Naive thymus-derived CD8-positive, alpha-beta T cell (primary cell): ENCODE measurements at places on chromosomes 5 and 9.

GRCh38 chr5:158236511-158237335, 377.8 kb upstream of the CLINT1 start:
- H3K4me1 ChIP-seq: peaks cover 19% of the 10 kb centered on the region
- H3K36me3 ChIP-seq: no peaks in the 10 kb centered on the region
- DNase-seq: no peak

DNA sequence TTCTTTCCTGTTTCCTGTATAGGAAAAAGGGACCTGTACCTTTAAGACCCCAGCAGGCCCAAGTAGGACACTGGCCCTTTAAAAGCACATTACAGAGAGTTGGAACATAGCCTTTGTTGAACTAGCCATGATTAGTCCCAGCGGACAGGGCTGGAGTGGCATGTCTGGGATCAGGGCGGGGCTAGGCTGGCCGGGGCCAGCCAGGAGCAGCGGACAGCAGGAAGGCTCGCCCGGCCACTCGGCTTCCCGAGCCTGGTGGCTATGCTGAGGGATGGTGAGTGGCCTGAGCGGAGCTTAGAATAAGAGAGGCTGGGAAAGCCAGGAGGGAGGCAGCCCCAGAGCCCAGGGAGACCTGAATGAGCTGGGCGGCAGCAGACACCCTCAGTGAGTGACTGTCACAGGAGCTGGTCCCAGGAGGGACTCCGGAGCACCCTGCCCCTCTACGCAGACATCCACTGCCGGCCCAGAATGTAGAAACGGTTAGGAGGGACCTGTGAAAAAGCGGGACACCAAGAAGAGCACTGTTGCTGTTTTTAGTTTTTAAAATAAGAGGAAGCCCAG, 92.1 kb downstream of the DAB2IP start:
- no peak overlapping the region for H3K27ac ChIP-seq
- peaks cover 2% of the 10 kb centered on the region for H3K27me3 ChIP-seq
- peaks cover 15% of the 10 kb centered on the region for H3K4me1 ChIP-seq
- no peaks in the 10 kb centered on the region for H3K36me3 ChIP-seq
- DNase-seq: no peak

DNA sequence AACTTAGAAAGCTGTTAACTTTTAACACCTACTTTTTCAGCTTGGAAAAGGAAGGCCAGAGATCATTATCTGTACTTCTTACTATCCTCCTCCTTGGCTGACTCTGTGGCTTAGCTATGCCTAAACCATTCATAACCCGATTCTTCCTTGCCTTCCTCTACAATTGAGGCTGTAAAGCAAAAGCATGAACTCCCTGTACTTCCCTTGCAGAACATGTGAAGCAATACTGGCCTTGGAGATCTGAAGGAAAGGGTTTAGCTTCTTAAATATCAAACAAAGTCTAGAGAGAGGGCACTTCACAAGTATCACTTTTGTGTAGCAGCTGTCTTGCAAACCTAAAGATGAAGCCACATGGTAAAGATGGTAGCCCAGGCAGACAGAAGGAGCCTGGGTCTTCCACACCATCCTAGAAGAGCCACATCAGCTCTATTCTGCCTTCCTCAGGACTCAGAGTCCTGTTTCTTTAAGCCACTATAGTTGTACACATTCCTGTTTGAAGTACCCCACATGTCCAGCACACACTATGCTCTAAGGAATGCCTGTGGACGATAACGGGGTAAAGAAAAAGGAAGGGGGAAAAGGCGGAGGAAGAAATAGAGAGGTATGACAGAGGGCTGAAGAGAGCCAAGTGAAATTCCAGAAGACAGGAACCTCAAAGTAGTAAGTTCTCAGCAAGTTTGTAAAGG, 169.2 kb downstream of the SLIT3 start:
- H3K27me3 ChIP-seq: no peaks in the 10 kb centered on the region
- no peaks in the 10 kb centered on the region for H3K4me1 ChIP-seq
- no peak overlapping the region for H3K4me3 ChIP-seq
- no peak overlapping the region for H3K27ac ChIP-seq
- H3K36me3 ChIP-seq: no peaks in the 10 kb centered on the region
- no peak for DNase-seq

DNA sequence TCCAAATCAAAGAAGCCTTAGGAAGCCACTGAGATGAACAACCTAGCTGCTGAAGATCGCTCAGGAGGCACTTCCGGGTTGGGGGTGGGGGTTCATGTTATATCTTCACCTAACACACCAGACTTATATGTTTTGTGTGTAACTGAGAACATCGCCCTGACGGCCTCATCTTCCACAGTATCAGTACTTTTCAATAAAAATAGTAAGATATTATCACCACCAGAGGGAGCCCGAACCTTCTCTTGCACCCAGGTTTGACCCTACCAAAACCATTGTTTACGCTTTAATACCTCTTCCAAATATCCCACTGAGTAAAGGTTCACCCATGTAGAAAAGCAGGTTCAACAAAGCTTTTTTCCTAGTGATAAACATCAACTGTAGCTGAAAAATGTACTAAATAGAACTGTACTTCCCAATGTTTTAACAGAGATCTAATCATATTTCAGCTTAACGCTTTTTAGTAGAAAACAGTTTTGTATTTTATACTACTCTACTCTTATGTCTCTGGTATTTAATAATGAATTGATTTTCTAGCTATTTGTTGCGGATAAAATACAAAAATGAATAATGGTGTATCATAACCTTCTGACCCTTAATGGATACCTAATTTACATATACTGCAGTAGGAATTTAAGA, 244.0 kb downstream of the EPB41L4A start:
- no peaks in the 10 kb centered on the region for H3K4me1 ChIP-seq
- no peaks in the 10 kb centered on the region for H3K36me3 ChIP-seq
- H3K27me3 ChIP-seq: peaks cover 1% of the 10 kb centered on the region
- peak; percentile 36 for DNase-seq
- H3K4me3 ChIP-seq: no peak overlapping the region

GRCh38 chr9:123339666-123340510, 16.1 kb upstream of the CRB2 start:
- no peaks in the 10 kb centered on the region for H3K27me3 ChIP-seq
- no peaks in the 10 kb centered on the region for H3K36me3 ChIP-seq
- H3K27ac ChIP-seq: peak overlapping the region; percentile 94
- peaks cover 85% of the 10 kb centered on the region for H3K4me1 ChIP-seq
- peak overlapping the region; percentile 93 for H3K4me3 ChIP-seq

DNA sequence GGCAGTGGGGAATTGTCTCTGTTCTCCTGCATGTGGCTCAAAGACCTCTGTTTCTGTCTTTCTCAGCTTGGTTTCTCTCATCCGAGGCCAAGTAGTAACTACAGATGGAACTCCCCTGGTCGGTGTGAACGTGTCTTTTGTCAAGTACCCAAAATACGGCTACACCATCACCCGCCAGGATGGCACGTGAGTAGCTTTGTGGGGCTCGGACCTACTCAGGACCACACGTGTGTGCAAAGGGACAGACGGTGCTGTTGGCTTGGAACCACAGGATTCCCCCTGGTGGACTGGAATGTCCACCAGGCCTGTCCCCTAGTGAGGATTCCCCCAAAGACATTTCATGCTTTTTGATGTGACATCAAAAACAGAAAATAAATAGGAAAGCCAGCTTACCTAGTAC, 96.3 kb upstream of the WWC1 start:
- no peak for DNase-seq
- H3K36me3 ChIP-seq: no peaks in the 10 kb centered on the region

- DNase-seq: no peak
- H3K4me1 ChIP-seq: no peaks in the 10 kb centered on the region
- no peak overlapping the region for H3K4me3 ChIP-seq
- H3K27ac ChIP-seq: no peak overlapping the region
- no peaks in the 10 kb centered on the region for H3K36me3 ChIP-seq
- no peaks in the 10 kb centered on the region for H3K27me3 ChIP-seq
Observed at GRCh38 chr9:13411791-13412190, 132.3 kb upstream of the MPDZ start.

DNA sequence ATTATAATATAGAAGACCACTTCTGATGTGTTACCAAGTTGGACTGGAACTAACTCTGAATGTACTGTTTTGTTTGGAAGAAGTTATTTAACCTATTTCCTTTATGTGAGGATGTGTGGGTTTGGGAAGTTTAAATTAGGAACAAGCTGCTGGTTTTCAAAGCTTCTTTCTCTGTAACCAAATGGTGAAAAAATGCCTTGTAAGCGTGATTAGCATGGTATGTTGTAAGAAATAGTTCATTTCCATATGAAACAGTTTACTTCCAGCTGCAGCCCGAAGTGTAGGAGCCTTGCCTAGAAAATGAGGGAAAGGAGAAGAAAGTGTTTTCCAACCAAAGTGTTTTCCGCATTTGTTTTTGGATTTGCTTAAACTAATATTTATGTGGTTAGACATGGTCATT, 36.0 kb downstream of the TTC1 start:
- H3K4me1 ChIP-seq: peaks cover 1% of the 10 kb centered on the region
- no peaks in the 10 kb centered on the region for H3K27me3 ChIP-seq
- H3K27ac ChIP-seq: no peak overlapping the region
- peaks cover 82% of the 10 kb centered on the region for H3K36me3 ChIP-seq
- DNase-seq: no peak

DNA sequence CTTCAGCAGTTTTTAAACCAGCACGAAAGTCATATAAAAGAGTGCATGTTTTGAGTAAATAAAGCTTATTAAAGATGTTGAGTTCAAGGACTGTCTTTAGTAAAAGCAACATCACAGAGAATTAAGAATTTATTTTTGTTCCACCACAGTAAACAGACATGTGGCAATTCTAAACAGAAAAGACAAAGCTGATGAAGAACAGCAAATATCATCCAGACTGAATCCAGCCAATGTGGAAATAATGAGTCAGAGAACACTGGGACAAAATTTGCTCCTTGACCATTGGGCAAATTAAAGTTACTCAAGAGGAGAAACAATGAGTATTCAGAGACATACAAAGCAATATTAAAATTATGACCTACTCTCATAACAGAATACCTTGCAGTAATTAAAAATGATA, 28.8 kb downstream of the OR2K2 start:
- no peaks in the 10 kb centered on the region for H3K36me3 ChIP-seq
- peaks cover 7% of the 10 kb centered on the region for H3K27me3 ChIP-seq
- peaks cover 3% of the 10 kb centered on the region for H3K4me1 ChIP-seq

- no peak overlapping the region for H3K4me3 ChIP-seq
- H3K27me3 ChIP-seq: peaks cover 10% of the 10 kb centered on the region
- DNase-seq: no peak
Observed at GRCh38 chr5:148201151-148201550, 1.7 kb upstream of the SPINK6 start.

GRCh38 chr5:50476549-50476948, 35.5 kb upstream of the EMB start:
- no peaks in the 10 kb centered on the region for H3K27me3 ChIP-seq
- peaks cover 6% of the 10 kb centered on the region for H3K4me1 ChIP-seq
- DNase-seq: no peak
- no peak overlapping the region for H3K4me3 ChIP-seq
- no peaks in the 10 kb centered on the region for H3K36me3 ChIP-seq
- no peak overlapping the region for H3K27ac ChIP-seq

GRCh38 chr9:976943-977837, 735 bp downstream of the DMRT3 start:
- DNase-seq: no peak
- H3K4me3 ChIP-seq: no peak overlapping the region
- peaks cover 64% of the 10 kb centered on the region for H3K27me3 ChIP-seq
- H3K27ac ChIP-seq: no peak overlapping the region
- H3K4me1 ChIP-seq: peaks cover 3% of the 10 kb centered on the region

GRCh38 chr5:91598216-91598615, 215.1 kb upstream of the ARRDC3 start:
- H3K4me3 ChIP-seq: no peak overlapping the region
- no peaks in the 10 kb centered on the region for H3K4me1 ChIP-seq
- no peaks in the 10 kb centered on the region for H3K36me3 ChIP-seq
- no peaks in the 10 kb centered on the region for H3K27me3 ChIP-seq
- no peak for DNase-seq

GRCh38 chr9:107813287-107813686, 323.7 kb upstream of the KLF4 start:
- H3K27ac ChIP-seq: no peak overlapping the region
- H3K36me3 ChIP-seq: no peaks in the 10 kb centered on the region
- no peak for DNase-seq

- H3K4me1 ChIP-seq: peaks cover 3% of the 10 kb centered on the region
- no peak overlapping the region for H3K27ac ChIP-seq
- no peak for DNase-seq
- H3K36me3 ChIP-seq: no peaks in the 10 kb centered on the region
- peaks cover 6% of the 10 kb centered on the region for H3K27me3 ChIP-seq
Observed at GRCh38 chr9:77512876-77513275, 135.2 kb downstream of the GNA14 start.

- H3K27ac ChIP-seq: no peak overlapping the region
- no peaks in the 10 kb centered on the region for H3K4me1 ChIP-seq
- no peaks in the 10 kb centered on the region for H3K36me3 ChIP-seq
- no peak overlapping the region for H3K4me3 ChIP-seq
- H3K27me3 ChIP-seq: no peaks in the 10 kb centered on the region
Observed at GRCh38 chr5:81878333-81878732, 93.5 kb upstream of the ATG10 start.

DNA sequence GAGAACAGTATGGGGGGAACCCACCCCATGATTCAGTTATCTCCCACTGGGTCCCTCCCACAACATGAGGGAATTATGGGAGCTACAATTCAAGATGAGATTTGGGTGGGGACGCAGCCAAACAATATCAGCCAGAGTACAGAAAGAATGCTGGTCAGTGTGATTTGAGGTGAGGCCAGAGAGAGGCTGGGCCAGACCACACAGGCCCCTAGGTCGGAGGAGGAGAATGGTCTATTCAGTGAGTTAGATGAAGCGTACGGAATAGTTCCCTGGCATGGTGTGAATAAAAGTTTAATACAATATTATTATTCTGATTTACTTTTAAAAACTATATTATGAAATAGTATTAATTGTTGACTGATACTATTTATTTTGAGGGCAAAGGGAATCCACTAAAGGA, 39.7 kb downstream of the PCSK5 start:
- H3K27ac ChIP-seq: peak overlapping the region; percentile 81
- peaks cover 59% of the 10 kb centered on the region for H3K4me1 ChIP-seq
- peaks cover 30% of the 10 kb centered on the region for H3K36me3 ChIP-seq
- no peaks in the 10 kb centered on the region for H3K27me3 ChIP-seq
- no peak overlapping the region for H3K4me3 ChIP-seq

DNA sequence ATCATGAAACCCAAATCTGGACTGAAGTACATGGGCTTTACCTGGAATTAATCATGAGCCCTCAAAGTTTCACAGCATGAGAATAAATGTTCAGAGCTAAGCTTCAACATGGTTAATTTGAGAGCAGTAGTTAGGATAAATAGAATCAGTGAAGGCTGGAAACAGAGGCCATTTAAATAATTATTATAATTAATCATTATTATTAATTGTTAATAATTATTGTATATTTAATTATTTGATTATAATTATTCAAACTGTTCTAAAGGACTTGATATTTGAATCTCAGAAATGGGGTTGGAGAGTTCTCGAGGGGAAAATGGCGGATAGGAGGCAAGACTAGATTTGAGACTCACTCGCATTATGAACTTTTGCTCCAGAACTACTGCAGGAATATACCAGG, 119.6 kb upstream of the ITGA1 start:
- H3K4me1 ChIP-seq: peaks cover 1% of the 10 kb centered on the region
- H3K27me3 ChIP-seq: no peaks in the 10 kb centered on the region
- no peak overlapping the region for H3K4me3 ChIP-seq
- no peak overlapping the region for H3K27ac ChIP-seq
- DNase-seq: no peak
- no peaks in the 10 kb centered on the region for H3K36me3 ChIP-seq
